ENCODE measurements at places on chromosomes 6 and 20.
A peak's percentile ranks its signal among the peaks of the same experiment; 100 is the strongest.

DNA sequence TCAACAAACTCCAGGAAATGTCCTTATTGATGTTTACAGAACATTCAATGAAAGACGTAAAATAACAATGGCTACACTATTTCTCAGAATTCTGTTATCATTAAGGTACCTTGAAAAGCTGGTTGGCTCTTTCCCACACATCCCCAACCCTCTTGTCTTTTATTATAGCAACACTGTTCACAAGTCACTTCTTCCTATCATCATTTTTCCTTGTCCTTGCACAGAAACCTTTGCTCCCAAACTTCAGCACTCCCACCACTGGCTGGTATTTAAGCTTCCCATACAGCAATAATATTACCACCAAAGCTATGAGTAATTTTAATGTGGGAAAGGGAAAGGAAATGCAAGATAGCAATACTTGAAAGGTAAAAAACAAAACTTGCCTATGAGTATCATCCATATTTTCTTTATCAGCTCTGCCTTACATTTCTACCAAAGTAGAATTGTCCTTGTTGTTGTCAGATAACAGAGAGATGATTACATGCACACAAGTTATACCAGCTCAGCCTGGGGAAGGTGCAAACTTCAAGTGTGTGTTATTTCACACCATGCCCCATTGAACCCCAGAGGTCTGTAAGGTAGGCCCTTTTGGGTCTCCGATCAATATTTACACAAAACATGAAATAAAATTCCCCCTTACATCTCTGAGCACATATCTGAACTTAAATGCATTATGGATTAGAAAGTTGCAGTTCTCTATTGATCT, 32.2 kb downstream of the ARHGAP18 start:
- DNase-seq, result no peak

GRCh38 chr6:35831257-35832007, 26.3 kb downstream of the LHFPL5 start:
- DNase-seq, result no peak

DNA sequence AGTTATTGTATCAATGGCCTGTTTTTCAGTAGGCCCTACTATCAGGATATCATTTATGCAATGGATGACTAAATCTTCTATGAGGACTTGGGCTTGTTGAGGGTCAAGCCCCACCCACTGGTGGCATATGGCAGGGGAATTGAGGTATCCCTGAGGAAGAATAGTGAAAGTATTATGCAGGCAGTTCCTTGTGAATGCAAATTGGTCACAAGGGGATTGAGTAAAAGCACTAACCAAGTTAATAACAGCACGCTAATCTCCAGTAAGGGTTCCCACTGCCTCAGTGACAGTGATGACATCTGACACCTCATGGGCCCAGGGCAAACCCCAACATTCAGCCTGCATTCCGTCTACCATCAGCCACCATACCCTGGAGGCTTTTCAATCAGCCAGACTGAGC, 14.9 kb downstream of the BPIFA1 start:
- no peak for DNase-seq

GRCh38 chr6:21665110-21665391, 71.5 kb downstream of the SOX4 start:
- DNase-seq, result no peak

GRCh38 chr6:32110632-32111031, 1.5 kb upstream of the TNXB start:
- DNase-seq, result no peak

DNA sequence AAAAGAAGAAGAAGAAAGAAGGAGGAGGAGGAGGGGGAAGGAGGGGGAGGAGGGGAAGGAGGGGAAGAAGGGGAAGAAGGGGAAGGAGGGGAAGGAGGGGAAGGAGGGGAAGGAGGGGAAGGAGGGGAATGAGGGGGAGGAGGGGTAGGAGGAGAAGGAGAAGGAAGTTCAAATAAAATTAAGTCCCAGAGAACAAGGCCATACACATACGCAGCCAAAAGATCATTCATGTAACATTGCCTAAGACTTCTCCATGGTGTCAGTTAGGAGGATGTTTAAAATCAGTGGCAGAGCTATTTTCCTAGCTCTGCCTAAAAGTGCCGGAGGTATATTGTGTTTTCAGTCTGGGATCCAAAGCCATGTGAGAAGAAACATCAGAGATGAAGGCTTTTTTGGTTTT, 75.8 kb downstream of the PLCB4 start:
- no peak for DNase-seq

GRCh38 chr6:143406673-143407072, 43.8 kb downstream of the ADAT2 start:
- DNase-seq, result no peak

DNA sequence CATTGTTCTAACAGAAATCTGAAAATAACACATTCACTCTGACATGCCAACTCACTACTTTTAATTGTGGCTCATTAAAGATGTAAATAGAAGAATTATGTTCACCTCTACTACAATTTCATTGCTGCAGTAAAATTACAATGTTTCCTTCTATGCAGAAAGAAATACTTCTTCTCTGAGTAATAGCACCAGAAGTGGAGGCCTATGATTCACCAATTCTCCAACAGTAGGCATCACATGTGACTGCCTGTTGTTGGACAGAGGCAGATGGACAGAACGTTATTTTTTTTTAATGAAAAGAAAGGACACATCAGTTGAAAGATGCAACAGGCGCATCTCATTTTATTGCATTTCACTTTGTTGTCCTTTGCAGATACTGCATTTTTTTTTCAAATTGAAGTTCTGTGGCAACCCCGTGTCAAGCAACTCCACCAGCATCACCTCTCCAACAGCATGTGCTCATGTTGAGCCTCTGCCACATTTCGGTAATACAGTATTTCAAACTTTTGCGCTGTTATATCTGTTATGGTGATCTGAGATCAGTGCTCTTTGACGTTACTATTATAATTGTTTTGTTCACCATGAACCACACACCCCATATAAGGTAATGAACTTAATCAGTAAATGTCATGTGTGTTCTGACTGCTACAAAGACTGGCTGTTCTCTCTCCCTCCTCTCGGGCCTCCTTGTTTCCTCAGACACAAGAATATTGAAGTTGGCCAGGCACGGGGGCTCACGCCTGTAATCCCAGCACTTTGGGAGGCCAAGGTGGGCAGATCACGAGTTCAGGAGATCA, 121.4 kb downstream of the ATXN1 start:
- peak; percentile 78 for DNase-seq

DNA sequence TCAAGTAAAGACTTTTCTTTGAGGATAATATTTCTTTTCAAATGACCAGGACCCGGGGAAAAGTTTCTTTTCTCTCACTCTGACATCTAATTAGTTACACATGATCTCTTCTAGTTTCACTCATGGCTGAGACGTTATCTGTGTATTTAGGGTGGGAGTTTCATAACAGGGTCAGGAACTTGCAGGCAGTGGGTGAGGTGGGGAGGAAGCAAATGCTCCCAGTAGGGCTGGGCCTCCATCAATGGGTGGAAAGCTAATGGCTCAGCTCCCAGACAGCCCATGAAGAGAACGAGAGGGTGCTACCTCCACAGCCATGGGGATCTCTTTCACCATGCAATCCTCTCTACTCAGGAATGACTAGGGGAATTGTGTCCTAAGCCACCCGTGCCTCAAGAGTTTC, 119.3 kb downstream of the F13A1 start:
- no peak for DNase-seq

- no peak for DNase-seq
Observed at GRCh38 chr6:2937627-2938003, 33.8 kb downstream of the SERPINB6 start.

- DNase-seq, result no peak
Observed at GRCh38 chr20:631101-631500, 21.0 kb upstream of the TCF15 start.

GRCh38 chr20:57526087-57526884, 1.3 kb upstream of the CTCFL start:
- DNase-seq, result no peak

DNA sequence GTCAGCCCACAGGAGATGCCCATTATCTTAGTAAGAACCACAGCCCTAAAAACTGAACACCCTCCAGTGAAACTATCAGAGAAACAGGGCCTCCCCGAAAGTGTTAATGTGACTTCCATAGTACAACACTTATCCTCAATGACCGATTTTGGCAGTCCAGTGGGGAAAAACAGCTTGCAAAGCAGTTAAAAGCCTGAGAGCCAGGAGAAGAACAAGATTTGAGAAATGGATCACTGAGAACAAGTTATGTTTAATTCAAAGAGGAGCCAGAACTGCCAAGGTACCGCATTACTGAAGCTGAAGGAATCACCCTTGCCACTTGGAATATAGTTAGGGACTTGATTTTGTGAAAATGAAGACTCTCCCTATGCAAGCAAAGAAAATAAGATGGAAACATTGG, 236.9 kb downstream of the QKI start:
- no peak for DNase-seq

DNA sequence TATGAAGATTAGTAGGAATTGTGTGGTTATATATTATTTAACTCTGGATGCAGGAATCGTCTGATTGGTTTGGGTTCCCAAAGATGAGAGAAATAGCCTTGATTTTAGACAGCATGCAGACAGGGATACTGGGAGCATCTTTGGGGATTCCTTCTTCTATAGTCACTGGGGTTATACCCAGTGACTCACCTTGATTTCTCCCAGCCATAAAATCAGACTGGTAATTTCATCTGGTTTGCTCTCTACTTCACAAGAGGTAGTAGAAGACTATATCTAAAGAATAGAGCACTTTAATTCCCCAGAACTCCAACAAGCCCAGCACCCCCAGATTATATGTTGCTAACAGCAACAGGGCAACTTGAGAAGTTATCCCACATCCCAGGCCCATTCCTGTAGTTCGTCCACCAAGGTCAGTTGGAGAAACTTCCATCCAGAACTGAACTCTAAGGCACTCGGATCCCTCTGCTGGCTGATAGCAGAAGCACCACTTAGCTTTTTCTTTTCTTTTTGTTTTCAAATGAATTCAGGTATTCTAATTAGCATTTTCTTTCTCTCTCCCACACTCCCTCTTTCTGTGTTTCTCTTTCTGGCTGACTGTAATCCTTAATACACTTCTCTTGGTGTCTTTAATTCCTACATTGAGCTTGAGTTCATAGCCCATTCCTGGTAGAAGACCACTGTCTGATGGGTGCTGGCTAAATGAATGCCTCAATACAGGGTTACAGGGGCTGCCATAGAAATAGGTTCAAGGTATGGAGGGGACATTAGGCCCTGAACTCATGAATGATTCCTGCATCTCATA, 20.4 kb upstream of the EFHC1 start:
- DNase-seq, result peak; percentile 60

DNA sequence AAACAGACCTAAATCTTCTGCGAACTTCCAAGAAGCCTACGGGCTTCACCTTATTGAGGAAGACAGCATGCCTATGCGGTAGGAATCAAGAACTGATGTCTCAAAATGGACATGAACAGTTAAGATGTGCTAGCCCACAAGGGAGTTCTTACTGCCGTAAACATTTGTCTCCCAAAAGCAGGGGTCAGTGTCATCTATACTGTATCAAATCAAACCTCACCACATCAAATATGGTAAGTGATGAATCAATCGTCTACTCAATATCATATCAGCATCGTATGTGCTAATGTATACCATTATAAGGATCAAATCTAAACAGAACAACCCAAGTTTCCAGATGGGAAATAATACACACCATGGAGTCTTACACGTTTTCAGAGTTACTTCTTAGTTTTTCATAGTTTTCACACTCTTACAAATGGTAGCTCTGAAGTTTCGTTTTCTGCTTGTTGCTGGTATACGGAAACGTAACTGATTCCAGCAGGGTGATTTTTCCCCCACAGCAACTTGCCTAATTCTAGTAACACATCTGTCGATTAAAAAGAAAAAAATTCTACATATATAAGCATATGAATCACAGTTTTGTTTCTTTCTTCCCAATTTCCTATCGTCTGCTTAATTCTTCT, 12.6 kb downstream of the RRBP1 start:
- no peak for DNase-seq

DNA sequence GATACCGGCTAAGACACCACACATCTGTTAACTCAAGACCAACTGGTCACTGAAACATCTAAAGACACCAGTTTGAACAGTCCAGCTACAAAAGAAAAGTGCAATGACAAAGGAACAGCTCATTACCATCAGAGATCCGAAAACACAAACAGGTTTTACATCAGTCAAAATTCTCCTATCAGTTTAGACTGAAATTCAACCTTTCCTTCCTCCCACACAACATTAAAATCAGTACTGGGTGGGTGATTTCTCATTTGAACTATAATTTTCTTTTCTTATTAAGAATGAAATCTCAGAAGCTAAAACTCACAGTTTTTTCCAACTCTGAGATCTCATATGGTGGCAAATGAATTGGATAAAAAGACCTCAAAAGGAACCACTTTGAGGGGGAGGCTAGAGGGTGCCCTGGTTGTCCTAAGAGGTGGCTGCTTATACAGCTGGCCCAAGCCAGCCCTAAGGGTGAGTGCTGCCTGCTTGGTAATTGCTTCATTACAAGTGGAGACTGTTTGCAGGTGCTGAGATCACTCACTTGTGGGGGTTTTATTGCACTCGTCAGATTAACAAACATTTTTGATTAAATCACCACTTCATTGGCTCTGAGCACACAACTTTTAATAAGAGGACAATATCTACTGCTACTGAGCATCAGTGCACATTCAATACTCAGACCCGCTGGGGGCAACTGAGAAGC, 4.3 kb downstream of the CCDC167 start:
- DNase-seq, result no peak

GRCh38 chr20:37907677-37908401, 4.9 kb downstream of the VSTM2L start:
- peak; percentile 46 for DNase-seq

DNA sequence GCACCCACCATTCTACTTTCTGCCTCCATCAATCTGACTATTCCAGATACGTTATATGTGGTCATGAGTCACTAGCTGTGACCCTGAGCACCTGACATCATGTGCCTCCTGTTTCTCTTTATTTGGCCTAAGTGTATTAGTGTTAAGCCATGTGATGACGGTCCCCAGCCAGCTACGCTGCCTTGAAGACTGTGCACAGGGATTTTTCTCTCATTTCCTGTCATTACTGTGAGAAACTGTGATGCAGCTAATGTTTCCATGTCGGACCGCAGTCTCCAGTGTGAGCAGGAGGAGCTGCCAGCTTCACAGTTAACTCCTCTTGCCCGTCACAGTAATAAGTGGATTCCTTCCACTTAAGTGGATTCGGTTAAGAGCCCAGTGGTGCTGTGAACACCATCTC, 9.9 kb upstream of the SPATS1 start:
- no peak for DNase-seq

DNA sequence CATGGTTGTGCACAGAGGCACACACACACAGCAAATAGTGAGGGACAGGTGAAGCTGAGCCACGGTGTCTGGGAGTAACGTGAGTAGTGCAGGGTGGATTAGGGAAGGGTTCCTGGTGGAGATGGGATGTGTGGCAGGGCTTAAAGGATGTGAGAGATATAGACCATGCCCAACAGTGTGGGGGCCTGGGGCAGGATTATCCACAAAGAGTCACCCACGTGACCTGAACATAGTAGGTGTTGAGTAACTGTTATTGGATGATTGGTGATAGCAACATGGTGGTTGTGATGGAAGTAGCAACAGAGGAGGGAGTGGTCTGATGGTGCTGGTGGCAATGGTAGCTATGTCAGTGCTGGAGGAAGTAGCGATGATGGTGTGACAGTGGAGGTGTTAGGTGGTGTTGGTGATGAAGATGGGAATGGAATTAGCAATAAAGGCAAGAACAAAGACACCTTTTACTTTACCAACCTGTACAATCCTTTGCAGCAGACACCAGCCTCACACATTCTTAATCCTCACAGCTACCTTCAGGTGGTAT, 135.1 kb downstream of the MRPL14 start:
- DNase-seq, result no peak
